Urothelium cell line (cell line): ENCODE measurements at places on chromosomes 11 and 22.

DNA sequence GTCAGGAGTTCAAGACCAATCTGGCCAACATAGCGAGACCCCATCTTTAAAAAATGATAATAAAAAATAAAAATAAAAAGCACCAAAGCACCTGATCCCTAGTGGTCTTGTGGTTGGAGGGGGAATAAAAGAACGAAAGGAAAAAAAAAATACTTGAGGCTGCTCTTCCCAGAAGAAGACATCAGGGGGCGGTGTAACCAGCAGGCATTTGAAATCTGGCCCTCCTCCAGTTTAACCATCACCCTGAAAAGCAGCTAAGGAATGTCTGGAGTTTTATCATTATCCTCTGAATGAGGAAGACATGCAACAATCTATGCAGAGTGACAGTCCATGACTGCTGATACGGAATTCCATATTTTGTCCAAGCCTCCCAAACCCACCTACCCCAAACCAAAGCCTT lies 5.6 kb upstream of the KCTD17 start:
- DNase-seq, result peak; percentile 43

DNA sequence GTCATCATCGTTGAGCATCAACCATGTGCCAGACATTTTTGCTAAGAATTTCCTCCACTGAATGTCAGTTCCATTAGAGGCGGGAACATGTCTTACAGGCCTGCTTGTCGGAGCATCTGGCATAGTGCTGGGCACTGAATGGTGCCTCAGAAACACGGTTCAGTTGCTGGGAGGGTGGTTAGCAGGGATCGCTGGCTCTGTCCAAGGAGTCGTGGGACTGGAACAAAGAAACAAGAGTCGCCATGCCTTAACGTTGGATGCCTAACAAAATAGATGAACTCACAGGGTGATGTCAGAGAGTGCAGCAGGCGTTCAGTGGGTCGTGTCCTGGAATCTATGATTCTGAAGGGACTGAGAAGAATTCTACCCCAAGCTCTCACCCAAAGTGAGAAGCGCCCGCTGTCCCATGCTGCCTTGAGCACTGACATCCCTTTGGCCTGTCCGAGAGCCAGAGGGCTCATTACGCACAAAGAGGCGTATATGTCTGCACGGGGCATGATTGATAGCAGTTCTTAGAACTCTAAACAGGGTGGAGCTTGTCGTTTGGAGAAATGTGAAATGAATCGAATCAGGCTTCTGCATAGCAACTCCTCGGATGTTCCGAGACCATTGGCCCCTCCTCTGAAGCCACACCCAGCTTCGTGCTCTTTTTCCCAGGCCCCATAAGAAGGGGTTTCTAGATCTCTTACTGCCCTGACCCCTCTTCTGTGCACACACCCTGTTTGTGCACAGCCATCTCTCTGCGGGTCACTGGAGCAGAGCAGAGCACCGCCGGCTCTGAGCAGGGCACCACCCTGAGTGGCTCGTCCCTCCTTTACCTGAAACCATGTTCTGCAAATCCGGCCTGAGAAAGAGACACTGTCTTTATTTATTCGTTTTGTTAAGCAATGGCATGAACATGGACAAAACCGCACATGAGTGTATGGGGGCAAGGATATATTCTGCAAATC lies 113.1 kb upstream of the B3GAT1 start:
- DNase-seq, result no peak

GRCh38 chr11:120073196-120073595 lies 64.7 kb downstream of the TRIM29 start:
- DNase-seq, result no peak

DNA sequence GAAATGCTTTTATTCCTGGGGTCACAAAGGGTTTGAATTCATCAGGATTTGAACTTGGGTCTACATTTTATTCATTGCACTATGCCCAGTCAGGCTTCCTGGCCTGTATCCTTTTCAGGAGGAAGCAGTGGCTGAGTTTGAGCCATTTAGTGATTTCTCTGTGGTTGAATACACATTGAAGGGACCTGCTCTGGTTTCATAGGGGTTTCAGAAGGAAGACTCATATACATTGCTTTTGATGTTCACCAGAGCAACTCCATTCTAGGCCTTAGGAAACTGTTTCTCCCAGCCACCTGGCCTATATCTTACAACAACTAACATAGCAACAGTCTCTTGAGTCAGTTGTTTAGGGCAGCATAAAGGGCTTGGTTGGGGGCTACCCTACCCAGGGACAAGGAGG lies 165.7 kb downstream of the INSC start:
- DNase-seq, result no peak

GRCh38 chr11:40285558-40285957 lies 1173.9 kb downstream of the LRRC4C start:
- no peak for DNase-seq

DNA sequence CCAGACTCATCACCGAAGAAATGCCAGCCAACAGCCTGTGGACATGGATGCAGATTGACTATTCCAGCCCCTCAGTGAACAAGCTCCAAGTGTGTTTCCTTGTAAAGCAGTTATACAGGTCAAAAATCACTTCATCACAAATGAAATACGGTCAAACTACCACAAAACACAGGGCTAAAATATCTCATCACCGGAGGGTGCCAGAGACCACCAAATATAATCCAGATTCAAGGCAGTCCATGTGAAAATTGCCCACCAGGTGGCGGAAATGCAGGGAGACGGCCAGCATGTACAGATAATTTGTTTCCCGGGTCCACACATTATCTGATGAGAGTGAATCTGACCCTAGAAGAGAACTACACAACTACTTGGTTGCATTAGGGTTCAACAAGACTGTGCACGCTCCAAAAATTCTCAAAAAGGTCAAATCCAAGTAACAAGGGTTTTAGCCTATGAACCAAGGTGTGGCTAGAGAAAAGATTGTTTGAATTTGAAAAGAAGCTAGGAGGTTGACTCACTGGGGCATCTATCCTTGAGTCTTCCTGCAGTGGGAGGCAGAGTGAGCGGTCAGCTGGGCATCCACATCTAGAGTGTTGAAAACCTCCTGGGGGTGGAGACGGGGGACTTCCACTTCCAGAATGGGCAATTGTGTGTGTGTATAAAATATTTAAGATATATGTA lies 71.7 kb downstream of the IGLL5 start:
- DNase-seq, result peak; percentile 82

DNA sequence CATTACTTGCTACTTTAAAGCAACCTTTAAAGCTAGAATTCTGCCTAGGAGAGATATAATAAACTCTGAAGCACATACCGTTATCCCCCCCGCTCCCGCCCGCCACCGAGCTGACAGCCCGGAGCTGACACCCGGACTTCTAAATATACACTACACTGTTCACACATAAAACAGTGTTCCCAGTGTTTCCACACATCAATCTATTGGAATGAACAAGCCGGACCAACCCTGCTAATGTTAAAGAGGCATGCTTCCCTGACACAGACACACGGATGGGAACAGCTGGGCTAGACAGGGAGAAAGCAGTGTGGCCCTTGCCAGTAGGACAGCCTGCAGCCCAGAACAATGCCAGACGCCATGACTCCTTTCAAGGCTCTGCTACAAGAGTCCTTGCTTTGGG lies 108.4 kb upstream of the CSNK2A3 start:
- no peak for DNase-seq

DNA sequence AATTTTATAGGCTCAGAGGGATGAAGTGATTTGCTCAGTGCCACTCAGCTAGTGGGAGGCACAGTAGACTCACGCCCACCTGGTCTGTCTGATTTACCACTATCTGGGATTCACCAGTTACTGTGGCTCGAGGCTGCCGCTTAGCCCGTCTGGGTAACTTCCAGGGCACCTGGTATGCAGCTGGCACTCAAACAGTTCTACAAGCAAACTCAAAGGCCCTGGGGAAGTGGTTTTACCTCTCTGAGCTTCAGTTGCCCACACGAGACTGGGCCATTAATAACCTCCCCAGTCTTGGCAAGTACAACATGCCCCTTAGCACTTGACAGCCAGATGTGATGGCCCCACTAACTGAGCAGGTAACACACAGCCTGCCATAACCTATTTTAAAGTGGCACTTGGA lies 2.6 kb downstream of the GDPD5 start:
- DNase-seq, result no peak
